ENCODE measurements at places on chromosomes 4 and X.

DNA sequence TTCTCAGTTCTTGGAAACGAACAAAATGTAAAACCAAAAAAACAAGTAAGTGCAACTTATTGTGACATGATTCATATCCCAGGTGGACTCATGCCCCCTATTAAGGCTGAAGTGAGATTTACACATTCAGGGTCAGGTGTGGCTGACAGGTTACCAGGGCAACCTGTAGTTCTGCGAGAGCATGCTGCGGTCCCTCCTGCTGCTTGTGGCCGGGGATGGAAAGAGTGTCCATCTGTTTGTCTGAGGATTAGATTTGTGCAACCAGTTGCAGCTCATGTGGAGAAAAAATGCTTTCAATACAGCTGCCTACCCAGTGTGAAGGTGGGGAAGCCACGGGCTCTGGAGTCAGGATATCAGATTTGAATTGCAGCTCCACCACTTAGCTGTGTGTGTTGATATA lies 78.8 kb downstream of the FAM184B start:
- H3K4me1 ChIP-seq, result no peaks in the 10 kb centered on the region
- H3K27ac ChIP-seq, result no peak overlapping the region
- no peaks in the 10 kb centered on the region for H3K36me3 ChIP-seq
- DNase-seq, result no peak
- H3K27me3 ChIP-seq, result no peaks in the 10 kb centered on the region

DNA sequence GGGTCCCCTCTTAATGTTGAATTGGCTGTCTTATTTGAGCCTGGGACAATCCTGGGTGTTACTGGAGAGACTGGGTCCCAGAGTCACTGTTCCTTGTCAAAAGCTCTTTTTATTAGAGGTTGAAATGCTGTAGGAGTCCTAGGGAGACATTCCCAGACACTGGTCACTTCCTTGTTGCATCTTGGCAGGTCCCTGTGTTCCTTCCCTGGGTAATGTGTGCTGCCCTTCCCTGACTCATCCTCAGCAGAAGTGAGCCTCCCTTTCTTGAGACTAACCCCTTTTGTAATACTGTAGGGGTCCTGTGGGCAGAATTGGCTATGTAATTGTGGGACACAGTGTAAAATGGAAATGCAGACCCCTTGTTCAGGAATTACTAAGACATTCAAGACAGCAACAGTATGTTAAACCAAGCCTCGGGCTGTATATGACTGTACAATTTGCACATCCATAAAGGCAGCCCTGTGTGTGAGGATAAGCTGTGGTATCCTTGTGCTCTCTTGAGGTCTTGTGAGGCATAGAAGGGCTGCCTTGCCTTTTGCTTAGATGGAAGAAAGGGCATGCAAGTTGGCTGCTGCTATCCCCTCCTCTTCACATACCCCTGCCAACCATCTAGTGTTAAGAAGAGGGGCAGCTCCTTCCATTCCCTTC lies 53.5 kb downstream of the DCLK2 start:
- no peaks in the 10 kb centered on the region for H3K36me3 ChIP-seq
- no peak for DNase-seq
- no peak overlapping the region for H3K27ac ChIP-seq
- H3K4me1 ChIP-seq, result peaks cover 3% of the 10 kb centered on the region
- H3K4me3 ChIP-seq, result no peak overlapping the region
- H3K27me3 ChIP-seq, result no peaks in the 10 kb centered on the region

GRCh38 chrX:23235051-23235450 lies 99.6 kb upstream of the PTCHD1 start:
- DNase-seq, result no peak
- H3K27ac ChIP-seq, result no peak overlapping the region
- no peaks in the 10 kb centered on the region for H3K36me3 ChIP-seq
- no peaks in the 10 kb centered on the region for H3K27me3 ChIP-seq
- no peak overlapping the region for H3K4me3 ChIP-seq
- H3K4me1 ChIP-seq, result no peaks in the 10 kb centered on the region

DNA sequence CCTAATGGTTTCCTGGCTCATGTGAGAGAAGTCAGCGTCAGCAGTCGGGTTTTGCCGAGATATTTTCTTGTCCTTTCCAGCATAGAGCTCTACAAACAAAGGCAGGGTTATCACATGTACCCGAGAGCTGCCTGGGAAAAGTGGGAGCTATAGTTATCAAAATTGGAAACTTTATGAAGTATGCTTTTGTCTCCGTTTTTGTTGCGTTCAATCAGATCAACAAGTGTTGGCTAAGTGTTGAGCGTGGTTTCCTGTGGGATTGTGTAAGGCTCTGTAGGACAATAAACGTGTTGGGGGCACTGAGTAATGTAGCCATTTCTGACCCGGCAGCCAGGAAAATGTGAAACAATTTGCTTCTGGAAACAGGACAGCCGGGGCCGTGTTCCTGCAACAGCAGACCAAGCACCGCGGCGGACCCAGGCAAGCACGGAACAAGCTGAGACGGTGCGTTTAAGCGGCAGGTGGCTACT lies at the start of gene BMX:
TSS of gene BMX (plus strand) at position 311 of the 470 bp plus-strand sequence. CDS start 7,547 bp downstream, outside the sequence.
- no peak for DNase-seq
- H3K27ac ChIP-seq, result no peak within 1 kb of the TSS
- no peaks in the 10 kb centered on the region for H3K4me1 ChIP-seq
- no peak within 1 kb of the TSS for H3K4me3 ChIP-seq
- H3K27me3 ChIP-seq, result no peaks in the 10 kb centered on the region
- H3K36me3 ChIP-seq, result no peaks in the 10 kb centered on the region

- DNase-seq, result no peak
- H3K4me3 ChIP-seq, result no peak overlapping the region
- H3K27me3 ChIP-seq, result no peaks in the 10 kb centered on the region
- H3K4me1 ChIP-seq, result no peaks in the 10 kb centered on the region
- H3K36me3 ChIP-seq, result no peaks in the 10 kb centered on the region
Measured at GRCh38 chrX:55450259-55450658, 1.7 kb upstream of the MAGEH1 start.

DNA sequence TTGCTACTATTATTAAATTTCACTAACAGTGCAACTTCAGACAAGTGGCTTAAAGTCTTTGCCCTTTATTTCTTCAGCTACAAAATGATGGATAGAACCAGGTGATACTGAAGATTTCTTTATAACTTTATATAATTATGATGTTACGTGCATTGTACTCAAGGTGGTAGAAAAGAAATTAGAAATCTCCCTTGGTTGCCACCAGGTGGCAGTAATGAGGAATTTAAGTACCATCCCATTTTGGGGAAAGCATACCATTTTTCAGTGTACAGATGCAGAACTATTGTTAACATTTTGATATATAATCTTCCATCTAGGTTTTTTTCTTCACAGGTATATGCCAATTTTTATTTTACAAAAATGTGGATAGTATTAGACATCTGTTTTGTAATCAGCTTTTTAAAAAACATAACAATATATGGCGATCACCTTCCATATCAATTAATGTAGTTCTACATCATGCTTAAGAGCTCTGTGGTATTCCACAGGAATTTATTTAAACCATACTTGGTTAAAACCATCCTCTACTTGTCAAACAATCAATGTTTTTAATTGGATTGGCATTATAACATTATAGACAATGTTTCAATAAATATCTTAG lies 37.7 kb upstream of the RAB33B start:
- H3K4me3 ChIP-seq, result no peak overlapping the region
- H3K36me3 ChIP-seq, result 0 out of 2 replicates have a peak, but pooled peaks cover 3% of the 10 kb centered on the region
- DNase-seq, result peak; percentile 65
- H3K27ac ChIP-seq, result no peak overlapping the region
- H3K4me1 ChIP-seq, result peaks cover 33% of the 10 kb centered on the region

DNA sequence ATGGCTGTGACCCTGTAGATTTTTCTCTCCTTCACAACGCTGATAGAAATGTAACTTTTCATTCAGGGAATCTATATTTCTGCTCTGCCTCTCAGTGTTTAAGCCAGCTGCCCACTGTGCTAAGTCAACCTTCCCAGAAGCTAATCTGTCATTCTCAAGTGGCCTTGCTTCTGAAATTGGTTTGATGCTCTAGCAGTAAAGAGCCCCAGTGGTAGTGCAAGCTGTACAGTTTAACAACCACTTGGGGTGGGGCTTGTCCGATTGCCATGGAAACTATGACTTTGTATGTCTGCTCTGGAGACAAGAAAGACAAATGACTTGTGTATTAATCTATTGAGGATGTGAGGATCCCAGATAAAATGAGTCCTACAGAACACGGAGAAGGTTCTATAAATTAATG lies 620.9 kb upstream of the GALNT7 start:
- no peak overlapping the region for H3K27ac ChIP-seq
- no peak overlapping the region for H3K4me3 ChIP-seq
- H3K4me1 ChIP-seq, result no peaks in the 10 kb centered on the region
- H3K36me3 ChIP-seq, result no peaks in the 10 kb centered on the region
- DNase-seq, result no peak

GRCh38 chr4:26870576-26871262 lies 10.1 kb downstream of the STIM2 start:
- H3K4me1 ChIP-seq, result 0 out of 2 replicates have a peak, but pooled peaks cover 3% of the 10 kb centered on the region
- no peak overlapping the region for H3K27ac ChIP-seq
- H3K4me3 ChIP-seq, result no peak overlapping the region
- no peaks in the 10 kb centered on the region for H3K36me3 ChIP-seq
- no peaks in the 10 kb centered on the region for H3K27me3 ChIP-seq

DNA sequence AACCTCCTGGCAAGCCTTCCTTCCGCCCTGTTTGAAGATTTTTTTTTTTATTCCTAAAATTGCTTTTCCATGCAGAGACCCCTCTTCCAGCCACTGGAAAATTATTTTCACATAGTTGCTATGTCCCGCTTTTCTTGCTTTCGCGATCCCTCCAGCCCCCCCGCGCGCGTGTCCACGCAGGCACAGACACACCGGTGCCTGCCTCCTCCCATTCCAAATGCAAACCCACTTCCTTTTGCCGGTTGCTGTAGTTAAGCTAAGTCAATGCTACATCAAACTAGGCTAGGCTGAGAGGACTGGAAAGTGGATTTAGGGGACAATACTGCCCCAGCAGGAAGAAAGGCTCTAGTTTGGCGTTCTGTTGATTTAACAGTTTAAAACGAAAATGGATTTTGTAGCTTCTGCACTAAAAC lies 111.0 kb downstream of the DHX15 start:
- H3K27me3 ChIP-seq, result peaks cover 18% of the 10 kb centered on the region
- peak; percentile 15 for DNase-seq
- peak overlapping the region; percentile 65 for H3K4me3 ChIP-seq
- H3K36me3 ChIP-seq, result no peaks in the 10 kb centered on the region
- no peak overlapping the region for H3K27ac ChIP-seq

- H3K4me1 ChIP-seq, result no peaks in the 10 kb centered on the region
- DNase-seq, result no peak
- no peaks in the 10 kb centered on the region for H3K36me3 ChIP-seq
Measured at GRCh38 chrX:49162620-49163019, at the start of gene MAGIX. Gene MAGIX, plus strand, starts transcription at chrX:49162758. Its CDS starts 132 bp downstream, at chrX:49162890.

GRCh38 chrX:10049236-10049635 lies 82.1 kb downstream of the CLDN34 start:
- H3K27ac ChIP-seq, result no peak overlapping the region
- no peak overlapping the region for H3K4me3 ChIP-seq
- peaks cover 22% of the 10 kb centered on the region for H3K4me1 ChIP-seq
- no peaks in the 10 kb centered on the region for H3K36me3 ChIP-seq
- DNase-seq, result no peak
- no peaks in the 10 kb centered on the region for H3K27me3 ChIP-seq

DNA sequence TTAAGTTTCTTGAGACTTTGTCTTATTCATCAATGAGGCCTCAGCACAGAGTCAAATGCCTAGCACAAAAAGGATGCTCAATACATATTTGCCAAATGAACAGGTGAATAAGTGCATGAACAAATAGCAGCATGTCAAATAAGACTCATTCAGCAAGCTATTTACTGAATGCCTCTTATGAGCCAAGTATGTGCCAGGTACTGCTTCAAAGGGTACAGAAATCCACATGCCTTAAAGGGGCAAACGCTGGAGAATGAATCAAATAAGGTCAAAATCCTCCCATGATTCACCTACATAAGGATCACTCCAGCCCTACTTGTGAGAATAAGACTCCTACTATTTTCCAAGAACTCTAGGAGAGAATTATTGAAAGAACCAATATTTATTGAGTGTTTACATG lies 260.2 kb upstream of the CPEB2 start:
- no peaks in the 10 kb centered on the region for H3K36me3 ChIP-seq
- no peak for DNase-seq
- H3K27me3 ChIP-seq, result peaks cover 6% of the 10 kb centered on the region
- H3K27ac ChIP-seq, result no peak overlapping the region
- no peaks in the 10 kb centered on the region for H3K4me1 ChIP-seq
- H3K4me3 ChIP-seq, result no peak overlapping the region

GRCh38 chr4:8191136-8191747 lies 7.8 kb upstream of the SH3TC1 start:
- peak; percentile 72 for DNase-seq
- no peaks in the 10 kb centered on the region for H3K36me3 ChIP-seq
- H3K27me3 ChIP-seq, result no peaks in the 10 kb centered on the region
- H3K27ac ChIP-seq, result peak overlapping the region; percentile 37
- H3K4me3 ChIP-seq, result no peak overlapping the region

DNA sequence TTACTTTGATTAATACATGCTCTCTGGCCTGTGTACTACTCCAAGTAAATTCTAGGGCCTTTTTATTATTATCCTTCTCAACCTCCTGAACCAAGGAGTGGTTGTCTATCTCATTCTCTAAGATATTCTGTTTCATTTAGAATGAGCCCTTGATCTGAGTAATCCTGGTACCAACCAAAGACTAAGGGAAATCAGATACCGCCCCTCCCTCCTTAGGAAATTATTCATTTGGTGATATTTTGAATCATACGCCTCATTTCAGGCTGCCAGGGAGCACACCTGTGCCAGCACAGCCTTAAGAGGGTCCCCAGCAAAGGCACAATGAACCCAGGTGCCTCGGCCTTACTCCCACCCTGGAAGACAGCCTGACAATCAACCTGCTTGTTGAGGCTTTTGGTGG lies 73.2 kb upstream of the STARD8 start:
- no peak for DNase-seq
- H3K27me3 ChIP-seq, result no peaks in the 10 kb centered on the region
- no peak overlapping the region for H3K4me3 ChIP-seq
- no peaks in the 10 kb centered on the region for H3K36me3 ChIP-seq

DNA sequence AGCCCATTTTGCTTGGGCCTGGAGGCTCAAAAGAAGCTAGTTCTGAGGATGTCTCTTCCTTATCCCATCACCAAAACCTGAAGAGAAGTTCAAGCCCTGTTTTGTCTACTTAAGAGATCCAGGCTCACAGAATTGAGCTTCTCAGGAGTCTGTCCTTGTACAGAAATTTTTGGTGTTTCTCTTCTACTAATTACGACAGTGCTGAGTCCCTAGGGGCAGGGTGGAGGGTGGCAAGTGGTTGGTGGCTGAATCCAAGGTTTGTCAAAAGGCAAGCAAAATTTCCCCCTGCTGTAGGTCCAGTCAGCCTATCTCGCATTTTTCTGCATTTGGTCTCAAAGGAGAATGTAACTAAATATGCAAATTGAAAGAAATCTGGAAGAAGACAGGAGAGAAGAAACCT lies 377.9 kb downstream of the SMARCA1 start:
- H3K4me3 ChIP-seq, result no peak overlapping the region
- no peaks in the 10 kb centered on the region for H3K4me1 ChIP-seq
- H3K36me3 ChIP-seq, result no peaks in the 10 kb centered on the region
- no peaks in the 10 kb centered on the region for H3K27me3 ChIP-seq

DNA sequence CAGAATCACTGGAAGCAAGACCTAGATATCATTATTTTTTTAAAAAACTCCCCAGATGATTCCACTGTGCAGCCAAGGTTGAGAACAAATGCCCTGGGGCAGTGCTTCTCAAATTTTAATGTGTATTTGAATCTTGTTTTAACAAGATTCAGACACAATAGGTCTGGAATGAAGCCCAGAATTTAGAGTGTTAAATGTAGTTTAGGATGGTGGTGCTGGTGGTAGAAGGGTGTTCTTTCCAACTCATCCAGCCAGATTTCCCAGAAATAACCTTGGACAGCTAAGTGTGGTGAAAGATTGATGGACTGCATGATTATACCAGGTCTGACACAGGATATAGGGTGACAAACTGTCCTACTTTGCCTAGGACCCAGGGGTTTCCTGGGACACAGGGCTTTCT lies 120.1 kb upstream of the MED14 start:
- DNase-seq, result no peak
- H3K27ac ChIP-seq, result no peak overlapping the region
- no peak overlapping the region for H3K4me3 ChIP-seq
- no peaks in the 10 kb centered on the region for H3K4me1 ChIP-seq
